ENCODE measurements at places on chromosomes 7 and 10. TPM values are rescaled to one million over a fixed set of nuclear protein-coding genes. Genes with fewer than 3 reads are reported as not detected.

DNA sequence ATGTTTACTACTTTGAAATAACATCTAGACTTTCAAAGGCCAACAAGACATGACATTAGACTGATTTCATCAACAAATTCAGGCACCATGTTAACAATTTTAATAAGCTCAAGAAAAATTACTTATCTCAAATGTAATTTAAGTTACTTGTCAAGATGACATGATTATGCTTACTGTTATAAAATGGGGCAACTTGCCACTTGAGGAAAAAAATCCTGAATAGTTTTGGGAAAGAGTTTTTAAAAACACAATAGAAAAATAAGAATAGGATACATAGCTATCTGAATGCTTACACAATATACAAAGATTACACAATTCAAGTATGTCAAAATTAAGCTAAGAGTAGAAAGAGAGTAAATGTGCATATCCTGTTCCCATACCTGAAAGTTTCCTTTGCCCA lies 85.4 kb downstream of the RNF32 start:
- DNase-seq = no peak

- DNase-seq = no peak
These were observed 31.8 kb downstream of the SMURF1 start for GRCh38 chr7:99112097-99112496.

DNA sequence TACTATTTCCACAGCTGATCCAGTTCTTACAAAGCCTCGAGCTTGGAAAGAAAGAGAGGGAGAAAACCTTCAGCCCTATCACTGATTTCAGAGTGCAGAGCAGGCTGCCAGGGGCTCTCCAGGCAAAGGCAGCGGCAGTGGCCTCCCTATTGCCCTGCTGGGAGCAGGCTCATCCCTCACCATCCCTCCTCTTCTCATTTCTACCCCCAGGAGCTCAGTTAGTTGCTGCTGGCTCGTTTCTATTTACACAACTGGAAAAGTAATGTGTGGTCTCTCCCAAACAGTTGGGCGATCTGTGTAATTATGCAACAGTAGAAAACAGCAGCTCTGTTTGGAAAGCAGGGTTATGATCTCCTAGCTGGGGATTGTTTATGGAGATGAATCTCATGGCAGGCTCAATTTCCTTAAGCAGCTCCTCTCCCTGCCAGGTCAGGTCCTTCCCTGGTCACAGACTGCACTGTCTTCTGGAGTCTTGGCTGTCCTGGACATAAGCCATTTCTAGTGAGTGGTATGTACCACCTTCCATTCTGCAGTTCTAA lies 28.7 kb upstream of the TNS3 start:
- DNase-seq = no peak

The VWA2 gene
- not detected for total RNA-seq

- DNase-seq = no peak
These were observed 13.5 kb downstream of the UPP1 start for GRCh38 chr7:48102530-48102929.

DNA sequence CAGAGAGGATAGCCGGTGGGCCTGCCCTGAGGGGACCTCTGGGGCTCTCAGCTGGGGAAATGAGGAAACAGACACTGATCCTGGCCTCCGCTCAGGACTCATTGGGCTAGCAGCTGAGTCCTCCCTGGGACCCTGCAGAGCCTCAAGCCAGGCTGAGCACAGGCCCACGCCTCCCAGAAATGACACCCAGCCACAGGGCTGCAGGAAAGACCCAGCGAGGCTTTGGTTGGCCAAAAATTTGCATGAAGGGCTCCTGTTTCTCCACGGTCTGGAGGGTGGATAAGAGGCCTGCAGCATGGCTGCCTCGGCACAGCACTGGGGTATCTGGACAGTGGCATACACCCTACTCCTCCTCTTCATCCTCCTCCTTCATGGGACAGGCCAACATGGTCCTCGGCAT lies 60.4 kb downstream of the ZNF33B start:
- no peak for DNase-seq

The SIRT1 gene
- 31.6 TPM for total RNA-seq

GRCh38 chr10:74086317-74086716 lies 64.3 kb downstream of the AP3M1 start:
- DNase-seq = no peak

DNA sequence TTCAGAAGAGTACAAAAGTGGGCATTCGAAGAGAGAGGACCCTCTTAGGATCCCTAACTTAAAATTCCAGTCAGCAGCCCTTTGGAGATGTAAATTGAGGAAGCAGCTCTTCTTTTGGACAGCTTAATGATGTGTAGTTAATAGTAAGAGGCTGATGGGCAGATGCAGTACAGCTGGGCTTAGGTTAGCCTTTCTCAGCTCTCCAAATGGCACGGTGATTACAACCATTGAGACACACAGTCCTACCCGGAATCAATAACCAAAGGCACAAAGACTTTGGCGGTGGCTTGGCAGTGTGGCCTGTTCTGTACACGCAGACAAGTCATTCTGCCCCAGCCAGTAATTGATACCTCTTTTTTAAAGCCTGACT lies 26.8 kb downstream of the GAD2 start:
- no peak for DNase-seq

GRCh38 chr7:45123913-45124710 lies 12.6 kb upstream of the TBRG4 start:
- no peak for DNase-seq

The ANKRD30A gene
- not detected for total RNA-seq

The NOD1 gene
- total RNA-seq = 28.2 TPM

DNA sequence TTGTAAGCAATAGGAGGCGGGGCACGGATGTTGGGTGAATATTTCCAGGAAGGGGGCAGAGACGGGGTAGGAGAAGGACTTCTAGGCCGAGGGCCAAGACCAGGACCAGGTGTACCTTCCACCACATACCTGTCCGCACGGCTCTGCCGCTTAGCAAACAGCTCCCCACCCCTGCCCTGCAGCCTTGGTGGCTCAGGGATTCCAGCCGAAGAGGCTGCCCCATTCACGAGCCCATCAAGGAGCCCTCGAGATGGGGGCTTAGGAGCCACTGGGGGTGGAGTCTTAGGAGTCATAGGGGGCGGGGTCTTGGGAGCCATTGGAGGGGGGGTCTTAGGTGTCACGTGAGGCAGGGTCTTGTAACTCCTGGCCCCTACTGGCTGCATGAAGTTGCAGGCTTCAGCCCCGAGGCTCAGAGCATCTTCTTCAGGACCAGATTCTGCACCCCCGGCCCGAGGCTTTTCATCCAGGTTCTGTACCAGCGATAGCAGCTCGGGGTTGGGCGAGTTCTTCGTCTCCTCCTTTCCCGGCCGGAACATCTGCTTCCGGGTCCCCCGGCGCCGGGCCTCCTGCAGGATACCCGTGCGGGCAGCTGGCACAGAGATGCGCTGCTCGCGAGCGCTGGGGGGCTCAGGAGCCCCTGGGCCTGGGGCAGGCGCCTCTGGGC lies 6.1 kb upstream of the MYOZ1 start:
- DNase-seq = peak; percentile 58

- DNase-seq = no peak
These were observed 24.8 kb downstream of the DUSP5 start for GRCh38 chr10:110522365-110522988.

- no peak for DNase-seq
These were observed 245.1 kb upstream of the AOAH start for GRCh38 chr7:36969376-36969775.

The TLX1 gene
- not detected for total RNA-seq

The SEMA3C gene
- total RNA-seq = 0.30 TPM

DNA sequence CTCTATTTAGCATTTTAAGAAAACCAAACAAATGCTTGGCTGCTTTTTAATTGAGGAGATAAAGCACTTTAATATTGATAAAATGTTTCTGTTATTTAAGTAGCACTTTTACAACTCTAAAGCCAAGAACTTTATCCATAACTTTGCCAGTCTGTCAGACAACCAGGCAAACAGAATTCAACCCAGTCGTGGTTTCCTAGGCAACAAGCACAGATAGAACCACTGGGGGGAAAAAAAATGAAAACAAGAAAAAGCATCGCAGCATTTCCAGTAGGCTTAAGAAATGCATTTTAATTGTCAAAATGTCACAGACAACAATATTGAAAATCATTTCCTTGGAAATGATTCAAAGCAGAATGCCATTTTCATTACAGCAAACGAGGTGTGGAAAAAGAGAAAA lies 323.4 kb downstream of the PARD3 start:
- DNase-seq = no peak

The SH2D4B gene
- 0.14 TPM for total RNA-seq

Data from activated naive CD8-positive, alpha-beta T cell treated with anti-CD3 and anti-CD28 coated beads, Interleukin-2, amount 10 ng/mL, durations not matched to agents 7 days and 5 days (primary cell).